ENCODE measurements at places on chromosomes 4 and X.
A peak's percentile ranks its signal among the peaks of the same experiment; 100 is the strongest.

DNA sequence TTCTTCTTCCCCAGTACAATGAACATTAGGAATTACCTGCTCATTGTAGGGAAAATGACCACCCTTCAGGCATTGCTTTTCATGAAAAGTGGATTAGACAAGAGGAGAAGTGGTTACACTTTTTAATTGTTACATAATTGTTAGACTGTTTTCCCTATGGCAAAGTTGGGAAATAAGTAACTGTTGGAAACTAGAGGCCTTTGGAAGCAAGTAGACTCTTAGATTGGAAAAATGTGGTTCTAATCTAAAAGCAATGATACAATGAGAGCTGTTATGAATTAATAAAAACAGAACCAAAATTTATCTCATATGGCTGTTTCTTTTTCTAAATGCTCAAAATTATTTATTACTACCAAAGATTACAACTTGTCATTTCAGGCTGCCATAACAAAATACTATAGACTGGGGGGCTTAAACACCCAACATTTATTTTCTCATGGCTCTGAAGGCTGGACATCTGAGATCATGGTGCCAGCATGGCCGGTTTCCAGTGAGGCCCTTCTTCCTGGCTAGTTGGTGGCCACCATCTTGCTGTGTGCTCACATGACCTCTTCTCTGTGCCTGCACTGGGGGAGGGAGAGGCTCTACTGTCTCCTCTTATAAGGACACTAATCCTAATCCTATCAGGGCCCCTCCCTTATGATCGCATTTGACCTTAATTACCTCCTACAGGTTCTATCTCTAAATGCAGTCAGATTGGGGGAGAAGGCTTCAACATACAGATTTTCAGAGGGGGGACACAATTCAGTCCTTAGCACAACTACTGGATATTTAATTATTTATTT lies 12.5 kb downstream of the CC2D2A start:
- no peak for DNase-seq

GRCh38 chr4:133148690-133149363 lies at the start of gene PCDH10:
Gene PCDH10 (plus strand): TSS chr4:133149294. CDS start chr4:133150141, 847 bp downstream.
- peak; percentile 32 for DNase-seq

DNA sequence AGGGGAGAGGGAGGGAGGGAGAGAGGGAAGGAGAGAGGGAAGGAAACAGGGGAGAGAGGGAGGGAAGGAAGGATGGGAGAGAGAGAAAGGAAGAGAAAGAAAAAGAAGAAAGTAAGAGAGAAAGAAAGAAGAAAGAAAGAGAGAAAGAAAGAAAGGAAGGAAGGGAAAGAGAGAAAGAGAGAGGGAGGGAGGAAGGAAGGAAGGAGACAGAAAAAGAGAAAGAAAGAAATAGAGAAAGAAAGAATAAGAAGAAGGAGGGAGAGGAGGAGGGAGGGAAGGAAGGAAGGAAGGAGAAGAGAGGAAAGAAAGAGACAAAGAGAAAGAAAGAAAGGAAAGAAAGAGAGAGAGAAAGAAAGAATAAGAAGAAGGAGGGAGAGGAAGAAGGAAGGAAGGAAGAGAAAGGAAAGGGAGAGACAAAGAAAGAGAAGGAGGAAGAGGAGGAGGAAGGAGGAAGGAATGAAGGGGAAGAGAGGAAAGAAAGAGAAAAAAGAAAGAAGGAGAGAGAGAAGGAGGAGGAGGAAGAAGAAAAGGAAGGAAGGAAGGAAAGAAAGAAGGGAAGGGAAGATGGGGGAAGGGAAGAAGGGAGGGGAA lies 189.6 kb downstream of the PARM1 start:
- DNase-seq = no peak

DNA sequence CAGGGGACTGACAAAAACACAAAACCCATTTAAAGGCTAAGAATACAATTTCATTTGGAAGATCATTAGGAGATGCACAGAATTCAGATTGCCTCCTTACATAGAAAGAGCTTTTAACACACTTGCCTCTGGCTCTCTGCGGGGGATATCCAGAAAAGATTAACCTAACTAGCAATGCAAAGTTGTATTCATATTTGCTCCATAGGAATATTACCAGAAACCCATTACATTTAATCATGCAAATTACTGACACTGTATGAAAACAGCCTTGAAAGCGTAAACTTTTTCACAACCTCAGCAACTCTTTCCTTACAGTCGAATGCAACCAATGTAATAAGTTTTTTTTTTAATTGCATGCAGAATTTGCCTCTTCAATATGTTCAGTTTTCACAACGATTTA lies 1087.3 kb upstream of the PRKX start:
- DNase-seq = no peak
